ENCODE measurements at places on chromosomes 1 and 21.
A peak's percentile ranks its signal among the peaks of the same experiment; 100 is the strongest.

DNA sequence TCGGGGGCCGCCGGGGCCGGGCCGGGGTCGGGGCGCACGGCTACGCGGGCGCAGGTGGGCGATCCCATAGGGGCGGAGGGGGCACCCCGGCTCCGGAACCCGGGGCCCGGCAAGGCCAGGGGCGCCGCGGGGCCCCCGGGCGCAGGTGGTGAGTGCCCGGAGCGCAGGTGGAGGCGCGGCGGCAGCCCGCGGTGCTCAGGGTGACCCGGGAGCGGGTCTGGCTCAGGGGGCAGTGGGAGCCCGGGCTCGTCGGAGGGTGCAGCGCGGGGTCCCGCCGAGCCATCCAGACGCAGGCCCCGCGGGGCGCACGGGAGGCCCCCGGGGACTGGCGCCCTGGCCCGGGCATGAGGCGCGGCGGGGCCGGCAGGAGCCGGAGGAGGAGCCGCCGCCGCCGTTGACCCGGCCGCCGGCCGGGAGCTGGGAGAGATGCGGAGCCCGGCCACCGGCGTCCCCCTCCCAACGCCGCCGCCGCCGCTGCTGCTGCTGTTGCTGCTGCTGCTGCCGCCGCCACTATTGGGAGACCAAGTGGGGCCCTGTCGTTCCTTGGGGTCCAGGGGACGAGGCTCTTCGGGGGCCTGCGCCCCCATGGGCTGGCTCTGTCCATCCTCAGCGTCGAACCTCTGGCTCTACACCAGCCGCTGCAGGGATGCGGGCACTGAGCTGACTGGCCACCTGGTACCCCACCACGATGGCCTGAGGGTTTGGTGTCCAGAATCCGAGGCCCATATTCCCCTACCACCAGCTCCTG, 489 bp downstream of the CELSR2 start:
- no peak for DNase-seq

GRCh38 chr1:232627645-232628334, 2.1 kb downstream of the SIPA1L2 start:
- DNase-seq, result no peak

GRCh38 chr1:151309811-151310323, 17.3 kb downstream of the PI4KB start:
- DNase-seq, result no peak

- peak; percentile 14 for DNase-seq
Measured at GRCh38 chr1:115056395-115056798, 26.8 kb downstream of the TSHB start.

DNA sequence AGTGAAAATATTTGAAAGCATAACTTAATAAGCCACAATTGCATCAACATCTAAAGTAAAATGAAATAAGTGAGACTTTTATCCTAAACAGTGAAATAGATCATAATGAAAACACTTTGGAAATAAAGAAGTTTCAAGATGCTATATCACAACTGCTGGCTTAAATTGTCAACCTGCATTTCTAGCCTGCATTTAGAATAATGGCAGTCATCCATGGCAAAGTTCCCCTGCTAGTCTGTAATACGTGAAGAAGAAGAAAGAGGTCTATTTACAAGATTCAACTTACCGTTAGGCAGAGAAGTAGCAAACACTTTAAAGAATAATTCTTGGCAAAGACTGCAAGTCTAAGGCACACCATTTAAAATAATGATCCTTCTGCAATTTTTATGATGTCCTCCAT, 133.6 kb downstream of the DPYD start:
- peak; percentile 22 for DNase-seq

DNA sequence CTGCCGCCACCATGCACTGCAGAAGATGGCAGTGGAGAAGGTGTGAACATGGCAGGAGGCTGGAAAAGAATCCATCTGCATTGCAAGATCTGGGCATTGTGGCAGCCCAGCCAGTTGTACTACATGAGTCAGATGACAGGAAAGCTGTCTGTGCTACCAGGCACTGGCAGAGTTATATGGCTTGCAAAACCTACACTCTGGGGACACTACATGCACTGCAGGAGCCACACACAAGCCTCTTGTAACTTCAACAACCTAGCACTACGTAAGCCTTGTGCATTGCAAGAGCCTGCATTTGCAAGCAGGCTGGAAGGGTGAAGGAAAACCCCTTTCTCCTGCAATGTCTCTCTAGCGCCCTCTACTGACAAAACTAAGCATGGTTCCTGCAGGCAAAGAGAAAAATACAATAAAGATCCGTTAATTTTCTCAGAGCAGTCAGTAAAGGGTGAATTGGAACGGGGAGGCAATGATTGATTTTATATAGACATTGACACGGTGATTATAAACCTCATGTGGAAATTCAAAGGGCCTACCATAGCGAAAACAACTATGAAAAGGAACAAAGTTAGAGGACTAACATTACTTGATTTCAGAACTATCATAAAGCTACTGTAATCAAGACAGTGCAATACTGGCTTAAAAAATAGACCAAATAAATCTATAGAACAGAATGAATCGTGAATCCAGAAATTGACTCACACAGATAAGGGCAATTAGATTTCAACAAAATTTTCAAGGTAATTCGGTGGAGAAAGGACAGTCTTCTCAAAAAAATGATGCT, 26.2 kb upstream of the DYNLT5 start:
- DNase-seq, result peak; percentile 24

GRCh38 chr1:79979346-79979745, 972.8 kb upstream of the ADGRL4 start:
- DNase-seq, result no peak

DNA sequence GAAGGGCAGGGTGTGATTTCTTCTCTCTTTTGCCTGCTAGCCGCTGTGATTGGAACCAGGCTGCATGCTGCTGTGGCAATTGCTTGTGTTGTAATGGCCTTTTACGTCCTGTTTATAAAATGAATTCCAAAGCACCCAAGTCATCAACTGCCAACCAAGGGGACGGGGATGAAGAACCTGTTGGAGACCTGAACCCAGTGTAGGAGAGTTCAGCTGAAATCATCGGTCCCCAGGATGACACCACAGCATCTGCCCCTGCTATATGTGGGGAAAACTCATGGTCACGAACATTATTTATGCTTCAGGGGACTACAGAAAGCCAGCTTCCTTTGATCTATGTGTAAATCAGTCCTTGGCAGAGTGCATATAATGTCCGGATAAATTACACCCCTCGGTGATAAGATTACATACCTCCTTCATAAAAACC, 3.8 kb downstream of the TMEM167B start:
- no peak for DNase-seq

DNA sequence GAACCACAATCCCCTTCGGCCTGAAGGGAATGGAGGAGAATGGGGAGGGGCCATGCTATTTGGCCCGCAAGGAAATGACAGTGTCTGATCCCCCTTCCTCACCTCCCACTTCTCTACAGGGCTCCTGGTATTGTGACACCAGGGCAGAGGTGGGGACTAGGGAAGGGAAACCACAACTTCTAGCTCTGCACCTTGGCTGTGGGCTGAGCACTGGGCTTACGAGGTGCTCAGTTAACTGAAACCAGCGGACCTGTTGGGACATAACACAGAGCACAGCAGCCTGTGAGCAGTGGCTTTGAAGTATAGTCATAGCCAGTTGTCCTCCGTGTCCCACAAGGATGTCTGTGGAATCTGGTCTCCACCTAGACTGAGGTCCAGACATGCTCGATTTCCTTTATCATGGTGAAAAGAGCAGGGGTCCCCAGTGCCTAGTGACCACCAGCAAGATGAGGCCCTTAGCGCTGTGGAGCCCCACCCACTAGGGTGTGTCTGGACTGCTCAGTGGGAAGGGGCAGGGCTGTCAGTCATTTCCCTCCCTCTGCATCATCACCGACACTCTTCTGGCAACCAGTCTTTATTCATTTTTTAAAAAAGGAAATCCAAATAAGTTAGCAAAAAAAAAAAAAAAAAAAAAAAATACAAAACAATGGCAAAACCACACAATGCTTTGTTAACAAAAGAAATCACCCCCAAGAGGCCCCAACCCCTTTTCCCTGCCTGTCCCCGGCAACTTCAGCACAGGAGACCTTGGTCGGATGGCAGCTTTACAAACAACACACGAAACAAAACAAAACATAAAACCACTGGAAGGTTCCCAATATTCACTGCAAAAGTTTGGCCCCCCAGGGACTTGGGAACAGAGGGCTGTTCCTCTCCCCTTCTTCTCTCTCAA, 3.0 kb downstream of the MYOG start:
- no peak for DNase-seq

DNA sequence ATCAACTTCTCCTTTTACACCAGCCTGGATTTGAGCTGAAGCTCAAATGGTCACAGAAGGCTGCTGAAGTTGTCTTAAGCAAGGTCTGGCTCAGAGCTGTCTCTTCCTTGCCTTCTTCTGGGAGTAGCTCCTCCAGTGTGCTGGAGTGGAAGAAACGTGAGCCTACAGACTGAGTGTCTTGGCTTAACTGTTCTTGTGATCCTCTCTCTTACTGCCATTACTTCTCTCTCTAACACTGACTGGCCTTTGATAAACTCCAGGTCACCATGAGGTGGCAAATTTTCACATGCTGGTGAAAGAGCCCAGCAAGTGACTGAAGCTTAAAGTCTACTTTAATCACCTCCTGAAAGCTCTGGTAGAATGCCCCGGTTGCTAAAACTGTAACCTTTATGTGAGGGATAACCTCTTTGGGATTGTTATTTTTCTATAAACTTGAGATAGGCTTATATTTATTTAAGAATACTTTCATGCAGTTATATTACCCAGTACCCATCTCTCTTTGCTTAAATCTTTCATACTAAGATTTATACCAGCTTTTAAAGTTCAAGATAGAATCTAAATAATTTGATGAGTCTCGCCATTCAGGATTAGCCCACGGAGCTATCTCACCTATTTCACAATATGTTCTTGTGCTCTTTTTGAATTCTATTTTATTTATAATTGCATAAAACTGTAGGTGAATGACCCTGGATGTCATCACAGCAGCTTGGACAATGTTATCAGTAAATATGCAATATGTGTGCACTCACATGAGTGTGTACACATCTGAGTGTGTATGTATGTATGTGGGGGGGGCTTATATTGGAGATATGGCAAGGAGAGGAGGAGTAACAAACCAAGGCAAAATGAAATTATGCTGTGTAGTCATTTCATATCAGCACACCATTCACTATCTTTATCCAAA, 924.0 kb downstream of the LTN1 start:
- DNase-seq, result no peak

GRCh38 chr1:239786464-239786863, 305.2 kb upstream of the FMN2 start:
- no peak for DNase-seq

GRCh38 chr1:30257742-30258380, 465.5 kb downstream of the MATN1 start:
- DNase-seq, result no peak

- no peak for DNase-seq
Measured at GRCh38 chr1:167905182-167905581, 8.8 kb downstream of the ADCY10 start.

- no peak for DNase-seq
Measured at GRCh38 chr1:75265792-75266191, 131.6 kb downstream of the LHX8 start.

DNA sequence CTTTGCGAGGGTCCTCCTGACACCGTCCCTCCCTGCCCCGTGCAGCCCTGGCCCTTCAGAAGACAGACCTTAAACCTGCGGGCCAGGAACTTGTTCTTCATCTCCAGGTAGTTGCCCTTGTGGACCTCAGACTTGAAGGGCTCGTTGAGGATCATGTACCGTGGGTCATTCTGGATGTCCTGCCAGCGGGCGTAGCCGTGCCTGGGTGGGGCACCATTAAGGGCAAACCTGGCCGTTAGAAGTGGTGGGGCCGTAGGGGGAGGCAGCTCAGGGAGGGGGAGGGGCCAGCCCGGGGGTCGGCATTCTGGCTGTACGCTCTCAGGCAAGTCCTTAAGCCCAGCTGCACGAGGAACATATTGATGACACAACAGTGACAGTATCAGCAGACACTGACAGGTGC, 64.6 kb downstream of the KCNAB2 start:
- no peak for DNase-seq

DNA sequence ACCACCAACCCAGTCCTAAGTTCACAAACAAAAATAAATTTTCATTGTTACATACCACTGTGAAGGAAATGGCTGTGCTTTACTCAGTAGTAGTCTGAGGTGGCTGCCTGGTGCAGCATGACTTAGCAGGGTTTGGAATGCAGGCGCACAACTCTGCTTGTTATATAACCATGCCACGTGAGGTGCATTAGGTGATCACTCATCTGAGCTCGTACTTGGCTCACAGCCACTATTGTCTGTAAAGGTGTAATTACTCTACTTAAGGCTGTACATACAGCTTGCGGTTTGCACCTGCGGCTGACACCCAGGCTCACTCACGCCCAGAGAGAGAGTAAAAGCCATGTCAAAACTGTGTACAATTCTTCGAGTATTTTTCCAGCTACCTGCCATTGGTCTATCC, 599.4 kb downstream of the LTN1 start:
- no peak for DNase-seq

GRCh38 chr1:119743776-119744597, 24.7 kb downstream of the HMGCS2 start:
- peak; percentile 52 for DNase-seq

DNA sequence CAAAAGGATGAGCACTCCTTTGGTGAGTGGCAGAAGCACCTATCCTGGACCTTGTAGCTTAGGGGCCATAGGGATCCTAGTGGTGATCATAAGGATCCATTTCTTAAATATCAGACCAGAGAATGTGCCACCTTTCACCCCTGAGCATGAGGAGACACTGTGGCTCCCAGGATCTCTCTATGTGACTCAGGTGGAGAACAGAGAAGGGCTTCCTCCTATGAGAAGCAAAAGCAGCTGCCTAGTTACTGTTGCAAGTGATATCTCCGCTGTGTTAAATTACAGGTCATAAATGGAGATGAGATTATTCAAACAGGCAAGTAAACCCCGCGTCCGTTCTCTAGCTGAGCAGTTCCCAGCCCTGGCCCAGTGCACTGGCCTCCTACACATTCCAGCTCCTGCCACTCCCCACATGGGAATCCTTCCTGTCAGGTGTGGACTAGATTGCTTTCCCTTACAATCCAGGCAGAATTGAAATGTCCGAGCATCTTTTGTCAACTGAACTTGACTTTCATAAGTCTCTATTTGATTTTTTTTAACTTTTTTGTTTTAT, 26.3 kb downstream of the CLEC20A start:
- no peak for DNase-seq

GRCh38 chr1:58401991-58402390, 144.5 kb downstream of the OMA1 start:
- no peak for DNase-seq

DNA sequence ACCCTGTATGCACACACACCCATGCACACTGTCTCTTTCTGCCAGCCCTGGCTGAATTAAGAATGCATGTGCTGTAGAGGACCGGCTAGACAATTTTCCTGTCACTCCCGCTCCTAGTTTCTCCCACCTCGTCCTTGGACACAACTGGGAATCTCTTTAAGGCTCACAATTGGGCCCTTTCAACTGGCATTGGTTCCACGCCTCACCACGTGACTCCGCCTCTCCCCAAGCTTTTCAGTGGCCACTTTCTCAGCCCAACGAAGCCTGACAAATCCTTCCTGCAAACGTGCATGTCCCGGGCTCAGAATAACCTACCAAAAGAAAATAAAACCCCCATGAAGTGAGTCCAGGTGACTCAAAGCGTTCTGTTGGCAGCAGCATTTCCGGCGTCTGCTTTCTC, 33.8 kb downstream of the FBXO2 start:
- no peak for DNase-seq

GRCh38 chr1:165603810-165604209, 27.2 kb upstream of the MGST3 start:
- no peak for DNase-seq
